ENCODE measurements at places on chromosomes 12 and 14.

- no peak for DNase-seq
Measured at GRCh38 chr14:79920180-79920692, 291.1 kb downstream of the DIO2 start.

DNA sequence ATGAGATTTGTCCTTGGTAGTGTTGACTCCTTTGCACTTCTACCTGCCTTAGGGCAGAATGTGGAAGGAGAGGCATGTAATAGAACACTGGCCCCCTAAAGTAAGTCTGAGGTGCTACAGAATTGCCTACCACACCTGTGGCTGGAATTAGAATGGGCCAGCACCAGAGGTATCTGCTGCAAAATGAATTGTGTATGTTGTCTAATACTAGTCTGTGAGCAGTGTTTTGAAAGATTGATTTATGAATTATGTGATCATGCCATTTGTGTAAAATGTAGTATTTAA lies 5.7 kb upstream of the STYX start:
- DNase-seq = no peak

DNA sequence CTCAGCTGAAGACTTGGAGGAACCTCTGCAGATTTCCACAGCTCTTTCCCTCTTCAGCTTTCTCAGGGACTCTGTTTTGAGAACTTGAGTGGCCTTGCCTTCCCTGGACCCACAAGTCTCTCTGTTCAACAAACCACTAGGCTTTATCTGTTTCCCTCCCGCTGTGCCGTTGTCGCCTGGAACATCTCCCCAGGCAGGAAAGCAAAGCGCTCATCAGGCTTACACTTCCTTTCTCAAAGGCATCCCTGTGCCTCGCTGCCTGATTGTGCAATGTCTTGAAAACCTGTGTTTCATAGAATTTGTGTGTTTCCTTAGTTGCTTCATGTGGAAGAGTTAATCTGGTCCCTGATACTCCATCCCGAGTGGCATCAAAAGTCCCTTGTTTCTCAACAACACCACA lies 64.1 kb downstream of the PPM1A start:
- no peak for DNase-seq

DNA sequence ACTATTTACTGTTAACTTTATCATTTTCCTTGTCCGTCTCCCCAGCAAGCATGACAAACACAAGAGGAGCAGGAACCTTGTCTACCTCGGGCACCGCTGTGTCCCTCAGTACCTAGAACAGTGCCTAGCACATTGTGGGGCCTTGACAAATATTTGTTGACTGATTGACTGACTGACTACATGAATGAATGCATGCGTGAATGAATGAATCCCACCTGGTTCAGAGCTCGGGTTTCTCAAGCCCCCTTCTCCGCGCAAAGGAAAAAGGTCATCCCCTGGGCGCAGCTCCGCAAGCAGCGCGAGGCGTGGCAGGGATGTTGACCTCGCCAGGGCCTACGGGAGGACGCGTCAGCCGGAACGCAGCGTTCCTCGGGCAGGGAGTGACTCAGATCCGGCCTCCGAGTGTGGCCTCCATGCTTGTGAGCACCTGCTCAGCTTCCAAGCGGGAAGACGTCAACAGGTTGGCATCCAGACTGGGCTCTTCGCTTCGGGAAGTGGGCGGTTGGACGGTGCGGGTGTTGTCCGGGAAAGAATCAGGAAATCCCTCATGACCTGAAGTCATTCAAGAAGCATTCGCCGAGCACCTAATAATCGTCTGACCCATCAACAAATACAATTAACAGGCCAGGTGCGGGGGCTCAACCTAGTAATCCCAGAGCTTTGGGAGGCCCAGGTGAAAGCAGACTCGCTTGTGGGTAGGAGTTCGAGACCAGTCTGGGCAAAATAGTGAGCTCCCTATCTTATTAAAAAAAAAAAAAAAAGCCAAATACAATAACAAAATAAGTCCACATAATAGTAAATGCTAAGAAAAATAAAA lies 13.9 kb upstream of the UBC start:
- peak; percentile 55 for DNase-seq

DNA sequence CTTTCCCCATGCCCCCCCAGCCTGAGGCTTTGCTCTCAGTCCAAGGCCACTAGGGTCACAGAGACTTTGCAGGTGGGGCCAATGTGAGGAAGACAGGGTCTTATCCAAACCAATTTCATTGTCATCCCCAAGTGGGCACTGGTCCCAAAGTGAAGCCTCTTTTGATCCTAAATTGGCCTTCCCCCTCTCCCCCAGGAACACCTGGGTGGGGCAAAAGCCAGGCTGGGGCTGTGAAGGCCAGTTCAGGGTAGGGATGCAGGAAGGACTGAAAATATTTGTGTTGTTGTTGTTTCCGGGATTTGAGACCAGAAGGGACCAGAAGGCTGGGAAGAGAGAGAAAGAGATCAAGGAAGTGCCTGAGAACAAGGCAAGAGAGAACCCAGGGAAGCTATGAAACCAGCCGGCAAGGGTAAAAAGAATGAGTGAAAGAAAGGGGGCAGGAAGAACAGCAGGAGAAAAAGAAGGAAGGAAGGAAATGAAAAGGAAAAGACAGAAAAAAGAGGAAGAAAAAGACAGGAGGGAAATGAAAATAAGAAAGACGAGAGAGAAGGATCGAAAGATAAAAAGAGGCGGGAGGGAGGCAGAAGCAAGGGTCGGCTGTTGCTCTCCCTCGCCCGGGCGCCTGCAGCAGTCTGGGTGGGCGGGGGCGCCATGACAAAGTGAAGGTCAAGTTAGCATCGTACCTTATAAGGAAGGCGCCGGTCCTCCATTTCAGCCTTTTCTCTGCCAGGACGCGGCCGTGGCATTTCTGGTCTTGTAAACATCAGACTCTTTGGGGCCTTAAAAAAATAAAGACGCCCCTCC lies 7.4 kb upstream of the HOXC11 start:
- DNase-seq = no peak

Data from T-helper 2 cell treated with Interferon-gamma antibody and Interleukin-4, amounts not matched to agents 5 μg/mL and 100 μg/mL, for 36 hours (primary cell).